ENCODE measurements at places on chromosomes 4 and X.

DNA sequence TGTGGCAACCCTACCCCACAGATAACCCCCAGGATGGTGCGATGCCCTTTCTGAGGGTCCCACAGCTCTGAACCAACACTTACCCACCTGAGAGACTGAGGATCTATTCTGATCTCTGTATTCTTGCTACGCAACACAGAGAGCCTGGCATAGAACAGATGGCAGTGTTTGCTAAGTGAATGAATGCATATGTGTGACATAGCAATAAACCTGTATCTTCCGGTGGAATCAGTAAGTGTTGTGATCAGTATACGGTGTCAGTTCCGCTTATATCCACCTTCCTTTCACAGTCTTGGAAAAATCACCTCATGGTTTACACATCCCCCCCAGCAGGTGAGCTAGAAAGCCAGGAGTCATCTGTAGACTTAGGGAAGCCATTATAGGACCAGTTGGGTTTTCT, 5.9 kb upstream of the HSD17B10 start:
- DNase-seq: no peak
- H3K27ac ChIP-seq: no peak overlapping the region
- peak overlapping the region; percentile 16 for H3K4me3 ChIP-seq
- H3K27me3 ChIP-seq: peaks cover 10% of the 10 kb centered on the region

GRCh38 chr4:158786121-158786601, 17.3 kb downstream of the FNIP2 start:
- no peaks in the 10 kb centered on the region for H3K36me3 ChIP-seq
- H3K4me3 ChIP-seq: no peak overlapping the region
- H3K27me3 ChIP-seq: no peaks in the 10 kb centered on the region
- no peak for DNase-seq

- H3K4me3 ChIP-seq: no peak overlapping the region
- H3K4me1 ChIP-seq: peaks cover 16% of the 10 kb centered on the region
- no peak overlapping the region for H3K27ac ChIP-seq
- DNase-seq: no peak
- H3K27me3 ChIP-seq: peaks cover 26% of the 10 kb centered on the region
Observed at GRCh38 chr4:108372681-108373080, 203.9 kb upstream of the LEF1 start.

DNA sequence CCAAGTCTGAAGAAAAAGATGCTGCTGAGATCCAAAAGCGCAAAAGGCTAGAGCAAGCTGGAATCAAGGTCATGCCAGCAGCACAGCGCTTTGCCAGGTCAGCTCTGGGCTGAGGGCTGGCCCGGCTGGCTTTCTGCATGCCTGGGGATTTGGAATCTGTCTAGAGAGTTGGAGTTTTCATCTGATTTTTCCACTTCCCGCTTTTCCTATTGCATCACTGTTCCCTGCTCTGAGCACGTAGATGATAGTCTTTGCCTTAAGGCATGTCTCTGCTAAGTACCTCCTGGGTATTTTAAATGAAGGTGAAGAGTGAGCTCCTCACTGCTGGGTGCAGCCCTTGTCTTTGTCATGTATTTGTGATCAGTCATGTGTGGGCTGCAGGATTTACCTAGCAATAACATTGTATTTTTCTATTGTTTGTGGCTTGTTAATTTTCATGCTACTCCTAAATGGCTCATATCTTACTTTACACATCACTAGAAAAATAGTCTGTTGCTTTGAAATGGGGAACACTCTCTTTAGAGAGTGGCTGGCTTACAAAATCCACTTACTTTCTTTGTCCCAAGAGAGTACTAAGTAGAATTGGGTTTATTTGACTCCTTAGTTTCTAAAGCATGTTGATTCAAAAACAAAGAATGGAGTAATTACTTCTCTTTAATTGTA, 82.8 kb downstream of the LIMCH1 start:
- H3K4me1 ChIP-seq: peaks cover 24% of the 10 kb centered on the region
- H3K36me3 ChIP-seq: peaks cover 19% of the 10 kb centered on the region

GRCh38 chr4:168480931-168481611, 779 bp upstream of the DDX60L start:
- no peaks in the 10 kb centered on the region for H3K36me3 ChIP-seq
- peak overlapping the region; percentile 88 for H3K4me3 ChIP-seq
- H3K27ac ChIP-seq: peak overlapping the region; percentile 98
- no peak for DNase-seq
- H3K27me3 ChIP-seq: no peaks in the 10 kb centered on the region
- peaks cover 27% of the 10 kb centered on the region for H3K4me1 ChIP-seq

DNA sequence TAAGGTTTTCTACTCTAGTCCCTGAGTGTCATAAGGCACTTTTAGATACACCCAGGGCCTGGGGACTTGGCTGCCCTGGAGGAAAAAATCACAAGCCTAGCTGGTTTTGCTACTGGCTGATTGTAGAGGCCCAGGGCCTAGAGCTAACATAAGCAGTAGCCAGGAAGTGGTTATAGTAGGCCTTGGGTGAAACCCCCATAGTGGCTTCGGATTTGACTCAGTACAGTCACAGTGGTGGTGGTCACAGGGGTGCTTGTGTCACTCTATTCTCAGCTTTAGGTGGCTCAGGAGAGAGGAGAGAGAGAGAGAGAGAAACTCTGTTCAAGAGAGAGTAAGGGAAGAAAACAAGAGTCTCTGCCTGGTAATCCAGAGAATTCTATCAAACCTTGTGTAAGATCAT, 194.5 kb upstream of the EDA2R start:
- H3K4me1 ChIP-seq: no peaks in the 10 kb centered on the region
- H3K36me3 ChIP-seq: no peaks in the 10 kb centered on the region
- no peak overlapping the region for H3K4me3 ChIP-seq

DNA sequence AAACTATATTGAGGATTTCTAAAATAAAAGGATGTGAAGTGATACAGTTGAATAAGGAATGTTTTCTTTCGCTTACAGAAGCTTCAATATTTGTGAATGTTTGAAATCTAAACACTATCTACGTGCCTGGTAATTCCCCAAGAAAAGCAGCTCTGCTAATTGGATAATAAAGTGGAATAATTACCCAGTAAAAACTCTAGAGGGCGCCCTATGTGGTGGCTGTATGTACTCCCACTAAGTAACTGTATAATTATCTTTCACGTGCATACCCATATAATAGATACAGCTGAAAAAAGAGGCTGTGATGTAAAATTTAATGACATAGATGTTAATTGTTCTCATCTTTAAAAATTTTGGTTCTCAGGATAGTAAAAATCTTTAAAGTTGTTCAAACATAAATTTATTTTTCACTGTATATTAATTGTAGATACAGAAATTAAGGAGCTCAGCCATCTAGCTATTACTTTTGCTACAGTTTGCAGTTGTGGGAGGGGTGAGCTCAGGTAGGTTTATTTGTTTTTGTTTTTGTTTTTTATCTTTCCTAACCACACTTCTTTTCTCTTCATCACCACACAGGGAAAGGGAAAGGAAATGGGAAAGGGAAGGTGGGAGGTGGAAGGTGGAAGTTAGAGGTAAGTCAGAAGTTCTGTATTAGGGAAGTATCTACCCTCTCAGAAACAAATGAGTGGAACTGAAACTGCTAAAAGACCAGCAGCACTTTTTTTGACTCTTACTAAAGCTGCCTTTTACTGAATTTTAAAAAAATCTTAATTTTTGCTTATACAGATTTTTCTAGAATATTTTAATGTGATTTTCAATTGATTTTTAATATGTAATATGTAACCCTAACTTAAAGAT, 151.7 kb upstream of the RPS6KA6 start:
- no peaks in the 10 kb centered on the region for H3K27me3 ChIP-seq
- H3K27ac ChIP-seq: no peak overlapping the region
- no peak overlapping the region for H3K4me3 ChIP-seq
- no peak for DNase-seq
- no peaks in the 10 kb centered on the region for H3K4me1 ChIP-seq

DNA sequence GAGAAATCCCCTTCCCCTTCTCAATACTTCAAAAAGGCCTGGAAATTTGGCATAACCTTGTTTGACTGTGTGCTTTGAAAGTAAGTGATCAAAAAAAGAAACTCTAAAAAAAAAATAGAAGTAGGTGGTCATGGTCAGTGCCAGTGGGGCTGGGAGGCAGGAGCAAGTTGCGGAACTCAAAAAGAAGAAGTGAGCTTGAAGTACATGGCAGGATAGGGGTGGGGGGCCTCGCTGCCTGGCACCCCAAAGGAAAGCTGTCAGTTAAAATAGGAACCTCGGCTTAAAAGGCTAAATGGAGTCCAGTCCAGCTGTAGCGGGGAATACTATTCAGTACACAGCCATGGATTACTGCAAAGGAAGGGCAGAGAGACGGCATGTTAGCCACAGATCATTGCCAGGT, 12.2 kb upstream of the NKRF start:
- H3K4me1 ChIP-seq: peaks cover 6% of the 10 kb centered on the region
- no peak overlapping the region for H3K27ac ChIP-seq
- H3K4me3 ChIP-seq: no peak overlapping the region
- H3K36me3 ChIP-seq: peaks cover 1% of the 10 kb centered on the region

Data from mesothelial cell of epicardium (in vitro differentiated cells).